HepG2 (cell line): ENCODE measurements at places on chromosomes 7 and 10. TPM values are rescaled to one million over a fixed set of nuclear protein-coding genes. Genes with fewer than 3 reads are reported as not detected.

CLCN1 gene
- not detected in 2 replicates for total RNA-seq

TBATA gene
- total RNA-seq: not detected in 2 replicates

TBX20 gene
- not detected in 2 replicates for total RNA-seq

DNA sequence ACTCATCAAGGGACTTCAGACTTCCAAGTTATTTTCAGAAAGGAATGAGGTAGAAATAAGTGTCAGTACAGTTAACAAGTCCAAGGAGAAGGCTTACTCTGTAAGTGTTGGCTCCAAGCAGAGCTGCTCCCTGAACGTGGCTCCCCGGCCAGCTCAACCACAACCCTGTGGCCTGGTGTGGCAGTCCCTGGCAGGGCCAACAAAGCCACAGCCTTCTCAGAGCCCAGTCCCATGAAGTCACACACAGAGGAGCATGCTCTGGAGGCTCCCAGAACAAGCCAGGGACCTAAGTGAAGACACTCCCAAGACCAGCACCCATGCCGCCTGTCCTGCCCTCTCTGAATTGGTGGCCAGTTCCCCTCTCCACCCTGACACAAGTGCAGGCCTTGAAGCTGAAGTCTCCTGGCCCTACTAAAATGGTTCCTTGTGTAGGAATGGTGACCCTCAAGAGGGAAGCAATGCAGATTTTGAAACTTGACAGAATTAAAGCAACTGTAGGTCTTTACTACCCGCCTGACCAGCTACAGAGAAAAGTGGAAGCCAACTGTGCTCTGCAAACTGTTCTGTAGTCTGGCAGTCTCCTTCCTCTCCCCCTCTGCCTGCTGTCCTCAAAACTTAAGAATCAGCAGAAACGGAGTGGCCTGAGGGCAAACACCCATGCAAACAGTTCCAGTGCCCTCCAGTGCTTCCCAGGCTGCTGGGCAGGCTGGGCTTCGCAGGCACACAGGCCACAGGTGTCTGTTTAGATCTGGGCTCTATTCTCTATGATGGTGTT, 51.1 kb downstream of the NOD1 start:
- DNase-seq: no peak

DNA sequence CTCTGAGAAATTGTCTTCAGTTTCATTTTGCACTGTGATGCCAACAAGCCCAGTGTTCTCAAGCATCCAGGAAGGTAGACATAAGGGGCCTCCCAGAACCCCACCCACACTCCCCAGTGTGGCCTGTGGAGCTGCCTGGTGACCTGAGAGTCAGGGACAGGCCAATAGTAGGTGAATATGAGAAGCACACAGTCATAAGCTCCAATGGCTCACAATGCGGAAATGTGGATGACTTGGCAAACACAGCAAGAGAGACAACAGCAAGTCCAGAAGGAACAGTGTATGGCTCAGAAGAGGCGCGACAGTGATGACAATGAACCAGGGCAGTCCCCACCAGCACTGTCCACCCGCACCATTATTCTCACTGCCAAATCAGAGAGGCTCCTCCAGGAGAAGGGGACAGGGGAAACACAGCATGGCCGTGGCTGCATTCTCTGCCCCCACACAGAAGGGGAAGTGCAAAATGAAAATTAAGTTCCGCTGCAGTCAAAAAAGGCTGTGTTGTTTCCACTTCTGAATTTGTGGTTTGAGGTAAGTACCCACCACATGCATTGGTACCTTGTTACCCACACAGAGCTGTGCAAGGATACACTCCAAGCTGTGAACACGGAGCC, 419.8 kb downstream of the GRID1 start:
- no peak for DNase-seq

- DNase-seq: no peak
Observed at GRCh38 chr10:122075171-122075570, 86.2 kb downstream of the TACC2 start.

DNA sequence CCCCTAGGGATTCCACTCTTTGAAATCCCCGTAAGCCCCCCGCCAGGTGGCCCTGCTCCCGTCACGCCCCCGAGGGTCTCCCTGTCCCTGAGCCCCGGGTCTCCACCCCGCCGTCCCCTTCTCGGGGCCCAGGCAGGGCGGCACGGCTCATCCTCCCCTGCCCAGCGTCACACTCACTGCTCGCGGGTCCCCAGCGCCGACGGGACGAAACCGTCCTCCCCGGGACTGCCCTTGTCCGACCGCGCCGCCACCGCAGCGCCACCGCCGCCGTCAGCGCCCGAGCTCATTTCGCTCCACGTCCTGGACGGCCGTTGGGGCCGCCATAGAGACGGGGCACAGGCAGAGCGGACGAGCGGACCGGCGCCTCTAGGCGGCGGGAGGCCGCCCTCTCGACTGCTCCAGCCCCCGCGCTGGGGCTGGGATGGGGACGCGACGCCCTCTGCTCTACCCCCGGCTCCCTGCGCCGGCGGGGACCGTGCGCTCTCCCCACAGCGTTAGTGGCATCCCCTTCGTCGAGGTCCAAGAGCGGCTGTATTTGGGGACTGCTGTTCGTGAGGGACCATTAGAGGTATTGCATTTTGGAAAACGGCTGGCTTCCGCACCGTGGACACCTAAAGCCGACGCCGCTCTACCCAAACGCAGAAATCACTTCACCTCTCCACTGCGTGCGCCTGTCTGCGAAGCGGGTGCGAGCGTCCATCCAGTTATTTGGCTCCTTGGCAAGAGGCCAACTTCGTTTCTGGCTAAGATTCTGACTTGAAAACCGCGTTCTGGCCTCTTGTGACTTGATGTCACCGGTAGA, at the start of gene EEF1AKMT2:
Gene EEF1AKMT2, minus strand, starts transcription at position 341 of the 802 bp plus-strand sequence. Its CDS starts 54 bp downstream, at position 287.
- peak; percentile 79 for DNase-seq

DNA sequence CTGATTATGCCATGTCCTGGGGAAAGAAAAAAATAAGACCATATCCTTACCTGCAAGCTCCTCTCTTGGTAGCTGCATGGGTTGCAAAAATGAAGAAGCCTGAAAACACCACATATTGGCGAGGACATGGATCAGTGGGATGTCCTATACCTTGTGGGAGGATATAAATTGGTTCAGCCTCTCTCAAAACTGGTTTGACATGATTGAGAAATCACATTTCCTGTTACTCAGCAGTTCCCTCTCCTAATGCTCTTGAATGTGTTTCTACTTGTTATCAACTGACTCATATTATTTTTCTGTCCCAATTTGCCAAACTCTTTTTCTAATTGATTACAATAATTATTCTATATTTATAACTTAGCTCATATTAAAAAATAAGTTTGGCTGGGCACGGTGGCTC, 380.2 kb downstream of the EXOC4 start:
- DNase-seq: no peak

GRCh38 chr10:20858292-20859124, 38.6 kb downstream of the NEBL start:
- peak; percentile 12 for DNase-seq

- no peak for DNase-seq
Observed at GRCh38 chr10:110335314-110336064, 30.8 kb upstream of the SMNDC1 start.
